Endodermal cell (in vitro differentiated cells): ENCODE measurements at places on chromosomes 7 and 10.

DNA sequence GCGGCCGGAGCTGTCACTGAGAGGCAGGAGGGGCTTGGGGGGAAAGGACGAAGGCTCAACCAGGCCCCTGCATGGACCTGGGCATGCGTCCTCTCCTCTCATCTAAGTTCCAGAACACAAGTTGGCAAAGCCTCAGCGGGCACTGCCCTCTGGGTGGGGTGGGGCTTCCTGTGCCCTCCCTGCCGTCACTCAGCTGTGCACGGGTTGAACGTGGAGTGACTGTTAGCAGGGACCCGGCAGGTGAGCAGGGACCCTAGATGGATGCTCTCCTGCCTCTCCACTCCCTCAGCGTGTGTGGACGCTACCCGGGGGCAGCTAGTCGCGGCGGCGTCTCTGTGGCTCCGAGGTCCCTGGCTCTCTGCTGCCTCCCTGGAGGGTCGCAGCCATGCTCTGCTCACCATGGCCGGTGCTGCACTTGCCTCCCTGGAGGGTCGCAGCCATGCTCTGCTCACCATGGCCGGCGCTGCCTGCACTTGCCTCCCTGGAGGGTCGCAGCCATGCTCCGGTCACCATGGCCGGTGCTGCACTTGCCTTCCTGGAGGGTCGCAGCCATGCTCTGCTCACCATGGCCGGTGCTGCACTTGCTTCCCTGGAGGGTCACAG is 36.4 kb upstream of the TTYH3 start:
- DNase-seq = no peak

DNA sequence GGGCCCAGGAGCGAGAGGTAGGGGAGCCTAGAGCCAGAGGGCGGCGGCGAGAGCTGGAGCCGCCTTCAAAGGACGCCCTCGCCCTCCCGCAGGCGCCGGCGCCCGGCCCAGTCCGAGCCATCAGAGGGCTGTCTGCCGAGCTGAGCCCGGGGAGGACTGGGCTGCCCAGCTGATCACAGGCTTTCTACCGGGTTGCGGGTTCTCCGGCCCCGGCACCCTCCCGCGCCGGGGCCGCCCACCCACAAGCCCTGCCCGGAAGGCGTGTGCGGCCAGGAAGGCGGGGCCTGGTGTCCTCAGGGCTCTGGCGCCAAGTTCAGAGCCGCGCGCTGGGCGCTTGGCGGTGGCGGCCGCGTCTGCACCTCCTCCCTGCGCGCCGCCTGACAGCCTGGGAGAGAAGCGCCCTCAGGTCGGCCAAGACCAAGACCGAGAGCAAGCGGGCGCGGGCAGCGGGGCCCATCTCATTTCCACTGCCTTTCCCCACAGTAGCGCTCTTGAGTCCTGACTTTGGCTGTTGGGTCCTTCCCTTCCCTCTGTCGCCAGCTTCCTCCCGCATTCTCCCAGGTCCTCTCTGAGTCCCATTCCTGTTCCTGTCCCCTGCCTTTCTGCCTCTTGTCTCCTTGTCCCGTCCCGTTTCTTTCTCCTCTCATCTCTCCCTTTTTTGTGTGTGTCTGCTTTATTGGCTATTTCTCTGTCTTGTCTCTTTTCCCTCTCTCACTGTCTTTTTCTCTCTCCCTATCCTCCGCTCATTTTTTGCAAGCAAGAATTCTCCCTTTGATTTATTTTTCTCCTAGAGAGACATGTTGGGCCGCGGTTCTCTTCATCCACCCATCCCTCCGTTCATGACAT is 60.6 kb upstream of the MSMB start:
- peak; percentile 92 for DNase-seq

GRCh38 chr10:30007406-30007805 is 52.0 kb downstream of the JCAD start:
- no peak for DNase-seq

- DNase-seq = no peak
Observed at GRCh38 chr10:17801507-17801906, 7.6 kb upstream of the MRC1 start.

DNA sequence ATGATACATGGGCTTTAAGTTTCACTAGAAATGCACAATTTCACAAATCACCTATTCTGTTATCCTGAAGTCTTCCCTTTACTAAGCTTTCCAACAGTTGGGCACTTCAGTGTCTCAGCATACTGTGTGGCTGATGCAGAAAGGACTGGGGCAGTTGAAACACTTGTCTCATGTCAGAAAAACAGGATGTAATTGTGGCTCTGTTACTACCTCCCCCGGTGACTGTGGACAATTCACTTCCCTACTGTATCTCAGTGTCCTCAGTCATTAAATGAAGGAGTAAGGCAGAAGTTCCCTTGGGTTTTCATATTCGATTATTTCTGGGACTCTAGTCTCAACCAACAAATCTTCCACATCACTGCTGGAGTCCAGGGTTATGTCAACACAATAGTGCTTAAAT is 17.9 kb downstream of the ANKRD22 start:
- no peak for DNase-seq

- no peak for DNase-seq
Observed at GRCh38 chr10:76763376-76763775, 874.2 kb downstream of the KCNMA1 start.

- DNase-seq = peak; percentile 78
Observed at GRCh38 chr7:94374721-94375566, 19.8 kb upstream of the COL1A2 start.

- no peak for DNase-seq
Observed at GRCh38 chr7:66500087-66500486, 128.6 kb upstream of the KCTD7 start.

DNA sequence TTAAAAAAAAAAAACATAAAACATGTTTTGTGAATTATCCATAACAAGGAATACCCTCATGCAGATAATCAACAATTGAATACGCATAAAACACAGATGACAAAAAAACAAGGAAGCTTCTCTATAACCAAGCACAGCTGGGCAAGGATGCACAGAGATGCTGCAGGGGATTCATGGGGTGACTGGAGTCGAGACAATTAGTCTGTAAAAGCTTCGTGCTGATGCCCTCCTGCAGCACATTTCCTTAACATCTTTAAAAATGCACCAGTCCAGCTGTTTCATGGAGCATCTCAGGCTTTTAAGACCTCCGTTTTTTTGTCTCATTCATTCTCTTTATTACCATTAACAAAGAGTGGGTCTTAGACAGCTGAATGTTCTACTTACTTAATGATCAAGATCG is 794.0 kb upstream of the C7orf33 start:
- no peak for DNase-seq

- DNase-seq = no peak
Observed at GRCh38 chr10:52653263-52653909, 119.2 kb downstream of the MBL2 start.

GRCh38 chr7:92279396-92280031 is 33.7 kb downstream of the ANKIB1 start:
- no peak for DNase-seq

DNA sequence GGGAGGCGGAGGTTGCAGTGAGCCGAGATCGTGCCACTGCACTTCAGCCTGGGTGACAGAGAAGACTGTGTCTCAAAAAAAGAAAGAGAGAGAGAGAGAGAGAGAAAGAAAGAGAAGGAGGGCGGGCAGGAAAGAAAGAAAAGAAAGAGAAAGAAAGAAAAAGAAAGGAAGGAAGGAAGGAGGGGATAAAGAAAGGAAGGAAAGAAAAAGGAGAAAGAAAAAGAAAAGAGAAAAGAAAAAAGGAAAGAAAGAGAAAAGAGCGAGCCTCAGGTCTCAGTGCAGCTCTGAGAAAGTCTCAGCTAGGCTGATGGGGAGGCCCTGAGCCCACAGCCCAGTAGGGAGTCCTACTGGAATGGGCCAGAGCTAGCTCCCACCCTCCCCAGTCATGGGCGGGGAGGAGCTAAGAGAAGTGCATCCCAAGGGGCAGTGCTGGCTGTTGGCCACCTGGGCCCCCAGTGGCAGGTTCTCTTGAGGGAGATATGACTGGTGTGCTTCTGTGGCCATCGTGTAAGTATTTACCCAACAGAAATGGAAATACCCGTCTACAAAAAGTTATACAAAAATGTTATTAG is 69.3 kb downstream of the ABRAXAS2 start:
- peak; percentile 71 for DNase-seq

GRCh38 chr10:58511765-58512490 is 744 bp upstream of the BICC1 start:
- peak; percentile 53 for DNase-seq

DNA sequence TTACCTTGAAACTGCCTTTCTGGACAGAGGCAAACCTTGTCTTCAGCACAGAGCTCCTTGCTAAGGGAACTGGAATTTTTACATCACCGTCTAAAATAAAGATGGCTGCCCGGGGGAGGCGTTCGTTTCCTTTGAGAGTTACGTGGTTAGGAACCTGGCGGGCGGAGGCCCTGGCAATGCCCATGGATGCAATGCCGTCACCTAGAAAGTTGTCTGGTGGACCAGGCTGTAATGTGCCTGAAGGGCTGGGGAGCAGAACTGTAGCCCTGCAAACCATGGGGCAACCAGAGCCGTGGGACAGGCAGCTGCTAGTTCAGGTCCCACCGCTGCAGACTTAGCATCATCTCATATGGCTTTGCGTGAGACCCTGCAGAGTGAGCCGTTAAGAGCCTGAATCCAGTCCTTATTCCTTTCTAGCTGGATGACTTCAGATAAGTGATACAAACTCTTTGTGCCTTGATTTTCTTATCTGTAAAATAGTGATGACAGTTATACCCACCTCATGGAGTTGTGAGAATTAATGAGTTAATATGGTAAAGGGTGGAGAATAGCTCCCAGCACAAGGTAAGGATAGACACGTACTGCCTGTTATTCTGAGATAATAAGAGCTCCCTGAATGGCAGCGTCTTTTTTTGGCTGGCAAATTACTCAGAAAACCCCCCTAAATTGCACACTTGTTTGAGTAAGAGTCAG is 219.7 kb downstream of the EMX2 start:
- no peak for DNase-seq

GRCh38 chr7:132112106-132112505 is 464.2 kb downstream of the PLXNA4 start:
- DNase-seq = peak; percentile 33

GRCh38 chr10:49173853-49174252 is 14.3 kb downstream of the TMEM273 start:
- no peak for DNase-seq
